DMS153 (cell line): ENCODE measurements at places on chromosomes 3 and 15.

DNA sequence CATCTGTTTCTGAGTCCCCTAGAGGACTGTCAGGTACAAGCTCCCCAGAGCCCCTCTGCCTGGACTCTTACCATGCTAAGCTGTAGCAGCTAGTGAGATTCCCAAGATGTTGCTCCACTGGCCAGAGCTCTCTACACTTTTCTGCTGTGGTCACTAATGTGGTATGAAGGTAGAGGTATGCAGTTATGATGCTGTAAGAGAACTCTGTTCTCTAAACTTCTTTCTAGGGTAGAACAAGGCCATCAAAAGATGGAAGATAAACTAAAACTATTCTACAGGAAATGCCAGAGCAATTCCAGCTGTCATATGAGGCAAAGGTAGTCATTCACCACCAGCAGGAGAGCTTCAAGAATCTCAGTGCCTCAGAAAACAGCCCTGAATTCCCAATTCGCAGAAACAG, 517.4 kb upstream of the ARRDC4 start:
- DNase-seq: no peak

DNA sequence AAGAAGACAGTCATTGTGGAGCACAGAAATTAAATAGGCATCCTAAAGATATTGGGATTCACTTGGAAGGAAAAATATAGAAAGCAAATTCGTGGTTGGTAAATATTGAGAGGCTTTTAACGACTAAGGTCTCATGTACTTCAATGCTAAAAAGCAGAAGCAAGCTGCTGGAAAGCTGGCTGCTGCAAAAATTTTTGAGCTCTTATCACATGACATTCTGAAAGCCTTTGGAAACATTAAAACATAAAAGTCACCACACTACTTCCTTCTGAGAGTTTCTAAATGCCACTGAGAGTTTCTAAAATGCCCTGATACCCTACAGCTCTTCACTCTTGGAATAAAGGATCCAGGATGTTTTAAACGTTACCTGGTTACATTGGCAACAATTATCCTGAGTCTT, 39.0 kb upstream of the CBLB start:
- no peak for DNase-seq

- DNase-seq: no peak
These were observed 27.6 kb downstream of the CD200 start for GRCh38 chr3:112360561-112360960.

DNA sequence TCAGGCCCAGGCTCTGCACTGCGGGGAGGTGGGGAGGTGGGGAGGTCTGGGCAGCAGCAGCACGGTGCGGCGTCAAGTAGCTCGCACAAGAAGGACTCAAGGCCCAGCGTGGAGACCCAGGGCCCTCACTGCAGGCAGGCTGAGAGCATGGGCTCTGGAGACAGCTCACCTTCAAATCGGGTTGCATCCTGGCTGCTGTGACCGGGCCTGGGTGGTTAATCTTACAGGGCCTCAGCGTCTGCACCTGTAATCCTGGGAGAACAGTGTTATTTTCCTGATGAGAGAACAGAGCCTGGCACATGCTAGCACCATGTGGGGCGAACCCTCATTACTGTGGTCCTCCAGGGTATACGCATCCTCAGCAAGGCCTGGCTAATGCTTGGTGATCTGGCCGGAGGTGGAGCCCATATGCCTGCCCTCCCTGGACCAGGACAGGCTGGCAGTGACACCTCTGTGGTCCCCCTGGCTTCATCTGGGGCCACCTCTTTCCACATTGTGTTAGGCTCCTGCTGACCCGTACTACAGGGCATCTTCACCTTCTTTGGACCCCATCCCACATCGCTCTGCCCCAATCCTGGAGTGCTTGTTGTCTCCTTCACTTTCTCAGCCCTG, 55.5 kb downstream of the RGMA start:
- DNase-seq: no peak

DNA sequence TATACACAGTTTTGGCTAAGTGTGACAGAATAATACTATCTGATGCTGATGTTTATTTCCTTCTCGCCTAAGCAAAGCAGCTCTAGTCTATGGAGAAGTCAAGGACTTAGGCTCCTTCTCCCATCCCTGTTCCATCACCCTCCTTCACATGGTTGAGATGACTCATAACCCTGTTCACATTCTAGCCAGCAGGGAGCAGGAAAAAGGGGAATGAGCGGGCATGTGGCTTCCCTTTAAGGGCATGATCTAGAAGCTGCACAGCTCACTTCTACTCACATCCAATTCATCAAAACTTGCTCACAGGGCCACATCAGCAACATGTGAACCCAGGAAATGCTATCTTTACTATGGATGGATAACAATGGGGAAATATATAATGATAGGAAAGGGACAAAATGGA, 40.9 kb downstream of the CBLB start:
- no peak for DNase-seq

- DNase-seq: no peak
These were observed 126.2 kb downstream of the TIGIT start for GRCh38 chr3:114420072-114420471.

GRCh38 chr3:40715551-40715950, 190.8 kb downstream of the ZNF621 start:
- no peak for DNase-seq

GRCh38 chr3:196971094-196971698, 2.6 kb upstream of the PIGZ start:
- DNase-seq: no peak

GRCh38 chr15:99565049-99565298, 810 bp upstream of the MEF2A start:
- no peak for DNase-seq

DNA sequence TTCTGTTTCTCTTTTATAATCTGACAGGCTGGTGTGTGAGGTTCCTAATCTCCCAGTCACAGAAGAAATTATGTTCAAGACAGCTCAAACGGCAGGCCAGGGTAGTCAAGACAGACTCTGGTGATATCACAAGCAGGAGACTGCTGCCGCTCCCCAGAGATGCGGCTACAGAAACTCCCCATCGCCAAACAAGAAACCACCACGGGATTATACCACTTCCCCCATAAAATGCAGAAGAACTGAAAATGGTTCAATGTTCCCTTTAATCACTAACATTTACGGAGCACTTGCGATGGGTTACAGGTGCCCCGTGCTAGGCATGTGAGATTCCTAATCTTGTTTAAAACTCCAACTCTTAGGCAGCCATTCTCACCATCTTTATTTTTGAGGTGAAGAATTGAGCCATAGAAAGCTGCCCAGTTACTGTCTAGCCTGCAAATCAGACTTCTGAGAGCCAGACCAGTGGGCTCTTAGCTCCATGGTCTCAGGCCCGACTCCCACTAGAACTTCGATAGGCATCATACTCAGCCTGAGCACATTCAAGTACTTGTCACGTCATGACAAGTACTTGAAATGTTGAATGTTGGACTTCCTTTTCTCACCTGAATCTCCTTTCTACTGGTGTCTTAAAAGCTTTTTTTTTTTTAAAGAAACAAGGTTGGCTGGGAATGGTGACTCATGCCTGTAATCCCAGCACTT, 58.4 kb downstream of the TBC1D2B start:
- no peak for DNase-seq

DNA sequence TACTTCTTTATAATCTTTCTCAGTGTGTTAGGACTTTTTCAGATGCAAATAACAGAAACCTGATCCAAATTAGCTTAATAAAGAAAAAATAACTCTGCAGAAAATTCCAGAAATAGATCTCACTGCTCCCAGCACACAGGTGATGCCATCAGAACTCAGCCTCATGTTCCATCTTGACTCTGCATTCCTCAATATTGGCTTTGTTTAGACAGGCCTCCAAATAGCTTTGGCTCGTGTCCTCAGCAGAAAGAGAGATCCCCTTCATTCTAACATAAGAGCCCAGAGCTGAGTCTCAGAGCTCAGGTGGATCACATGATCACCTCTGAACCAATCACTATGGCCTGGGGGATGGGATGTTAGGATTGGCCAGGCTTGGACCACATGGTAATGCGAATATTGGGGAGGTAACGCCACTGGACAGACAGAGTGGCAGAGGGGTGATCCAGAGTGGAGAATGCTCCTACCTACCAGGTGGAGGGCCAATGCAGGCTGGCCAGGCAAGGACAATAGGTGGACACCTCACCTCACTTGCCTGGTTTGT, 46.6 kb upstream of the TBC1D21 start:
- DNase-seq: no peak

DNA sequence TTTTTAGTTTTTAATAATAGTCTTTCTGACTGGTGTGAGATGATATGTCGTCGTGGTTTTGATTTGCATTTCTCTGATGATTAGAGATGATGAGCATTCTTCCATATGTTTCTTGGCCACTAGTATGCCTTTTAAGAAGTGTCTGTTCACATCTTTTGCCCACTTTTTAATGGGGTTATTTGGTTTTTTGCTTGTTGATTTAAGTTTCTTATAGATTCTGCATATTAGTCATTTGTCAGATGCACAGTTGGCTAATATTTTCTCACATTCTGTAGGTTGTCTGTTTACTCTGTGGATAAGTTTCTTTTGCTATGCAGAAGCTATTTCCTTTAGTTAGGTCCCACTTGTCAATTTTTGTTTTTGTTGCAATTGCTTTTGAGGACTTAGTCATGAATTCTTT, 185.4 kb downstream of the SUCNR1 start:
- no peak for DNase-seq

DNA sequence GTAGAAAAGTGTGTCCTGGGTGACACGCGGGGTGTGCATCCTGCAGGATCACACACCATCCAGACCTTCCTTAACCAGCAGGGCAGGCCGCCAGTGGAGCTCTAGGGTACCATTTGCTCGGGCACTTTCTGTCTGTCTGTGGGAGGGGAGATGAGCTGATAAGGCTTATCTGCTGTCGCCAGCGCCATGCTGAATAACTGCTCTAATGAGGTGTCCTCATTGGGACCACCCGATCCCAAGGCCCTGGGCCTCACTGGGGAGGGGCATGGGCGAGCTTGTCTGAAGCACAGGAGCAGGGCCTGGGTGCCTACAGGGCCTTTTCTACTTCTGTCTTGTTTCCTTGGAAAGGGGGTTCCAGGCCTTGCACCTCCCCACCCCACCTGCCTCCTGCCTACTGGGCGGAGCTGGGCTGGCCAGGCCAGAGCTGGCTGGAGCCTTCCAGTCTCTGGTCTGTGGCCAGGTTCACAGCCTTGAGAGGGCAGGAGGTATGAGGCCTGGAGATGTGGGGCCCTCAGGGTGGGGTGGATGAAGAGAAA, 2.5 kb upstream of the GATA2 start:
- no peak for DNase-seq

DNA sequence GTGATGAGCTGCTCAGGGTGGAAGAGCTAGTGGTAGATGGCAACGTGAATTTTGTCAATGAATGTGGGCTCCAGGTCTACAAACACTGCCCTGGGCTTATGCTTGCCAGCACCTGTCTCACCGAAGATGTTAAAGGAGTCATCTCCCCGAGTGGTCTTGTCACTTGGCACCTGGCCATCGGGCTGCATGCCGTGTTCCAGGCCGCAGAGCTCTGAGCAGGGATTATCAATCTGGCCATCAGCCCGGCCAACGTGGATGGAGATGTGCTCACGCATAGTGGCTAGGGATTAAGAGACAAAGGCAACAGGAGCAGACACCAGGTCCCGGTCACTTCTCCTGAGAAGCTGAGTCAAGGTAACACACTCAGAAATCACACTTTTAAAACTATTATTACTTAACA, 54.8 kb upstream of the ACTC1 start:
- no peak for DNase-seq

DNA sequence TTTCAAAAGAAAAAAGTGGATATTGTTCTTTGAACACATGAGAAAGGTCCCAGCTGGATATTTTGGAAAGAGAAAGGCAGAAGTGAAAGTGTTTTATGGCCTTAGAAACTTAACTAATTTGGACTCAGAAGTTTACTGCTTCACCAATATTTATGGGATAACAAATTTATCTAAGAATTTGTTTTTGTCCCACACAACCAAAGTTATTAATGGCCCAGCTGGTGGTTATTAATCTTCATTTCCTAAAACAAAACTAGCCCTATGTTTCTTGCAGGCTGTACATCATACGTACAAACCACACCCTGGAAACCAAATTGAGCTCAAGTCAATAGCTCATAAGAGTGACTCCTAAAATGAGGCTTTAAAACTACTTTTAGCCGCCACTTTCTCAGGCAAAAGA, 372.9 kb upstream of the LMCD1 start:
- no peak for DNase-seq

GRCh38 chr3:186476044-186476468, 68.1 kb downstream of the CRYGS start:
- DNase-seq: no peak

DNA sequence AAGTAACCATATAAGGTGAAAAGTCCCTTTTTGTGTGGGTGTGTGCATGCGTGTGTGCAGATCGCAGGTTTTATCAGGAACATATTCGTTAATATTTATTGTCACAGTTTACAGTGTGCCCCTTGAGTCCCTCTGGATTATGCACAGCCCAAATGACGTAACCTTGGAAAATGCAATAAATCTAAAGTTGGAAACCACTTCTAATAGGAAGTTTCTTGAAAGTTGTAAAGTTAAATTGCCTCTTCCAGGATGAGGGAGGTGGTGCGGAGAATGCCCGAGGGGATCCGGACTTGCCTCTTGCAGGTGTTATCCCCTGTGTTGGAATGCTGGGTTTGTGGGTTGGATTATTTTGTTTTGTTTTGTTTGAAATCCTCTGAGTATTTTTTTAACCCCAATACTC, 143.3 kb downstream of the CMSS1 start:
- DNase-seq: no peak

DNA sequence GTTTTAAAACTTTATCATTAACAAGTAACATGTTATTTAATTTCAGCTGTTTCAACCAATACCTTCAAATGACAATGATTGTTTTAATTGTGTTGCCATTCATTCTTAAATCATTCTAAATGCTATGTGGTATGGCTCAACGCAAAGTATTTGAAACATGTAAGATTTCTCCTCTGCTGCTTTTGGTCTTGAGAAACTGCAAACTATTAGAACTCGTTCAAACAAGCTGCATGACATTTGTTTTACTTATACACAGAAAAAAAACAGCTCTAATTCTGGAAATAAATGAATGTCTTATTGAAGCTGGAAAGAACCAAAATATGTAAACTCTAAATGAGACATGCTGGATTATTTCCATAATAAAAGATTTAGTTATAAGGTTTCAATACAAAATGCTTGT, 29.3 kb downstream of the FBN1 start:
- DNase-seq: no peak

- DNase-seq: no peak
These were observed 237.1 kb upstream of the GOLGA6L4 start for GRCh38 chr15:83998486-83998885.

GRCh38 chr15:74632601-74633000, 17.0 kb downstream of the CLK3 start:
- DNase-seq: no peak

DNA sequence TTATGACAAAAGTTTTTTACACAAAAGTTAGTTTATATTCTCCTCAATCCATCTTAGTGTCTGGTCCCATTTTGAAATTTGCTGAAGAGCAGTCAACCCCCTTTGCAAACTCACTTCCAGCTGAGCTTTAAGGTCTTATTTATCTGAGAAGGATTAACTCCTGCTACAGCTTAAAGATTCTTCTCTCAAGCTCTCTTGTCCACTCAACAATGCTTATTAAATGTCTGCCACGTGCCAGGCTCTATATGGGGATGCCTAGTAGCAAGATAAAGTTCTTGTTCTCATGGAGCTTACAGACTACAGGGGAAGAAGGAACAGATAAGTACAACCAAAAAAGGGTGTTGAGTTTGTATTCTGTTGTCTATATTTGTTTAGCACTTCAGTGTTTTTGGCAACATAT, 18.7 kb downstream of the TMPRSS7 start:
- no peak for DNase-seq
